CD4-positive, alpha-beta T cell treated with Interleukin-12 subunit alpha and Interleukin-12 subunit beta, for 1 hour (primary cell): ENCODE measurements at places on chromosomes 3 and 15.
A peak's percentile ranks its signal among the peaks of the same experiment; 100 is the strongest.

- no peak for DNase-seq
Observed at GRCh38 chr3:49406571-49407565, 4.9 kb downstream of the RHOA start.

- DNase-seq = no peak
Observed at GRCh38 chr3:144104186-144104585, 132.6 kb downstream of the DIPK2A start.

DNA sequence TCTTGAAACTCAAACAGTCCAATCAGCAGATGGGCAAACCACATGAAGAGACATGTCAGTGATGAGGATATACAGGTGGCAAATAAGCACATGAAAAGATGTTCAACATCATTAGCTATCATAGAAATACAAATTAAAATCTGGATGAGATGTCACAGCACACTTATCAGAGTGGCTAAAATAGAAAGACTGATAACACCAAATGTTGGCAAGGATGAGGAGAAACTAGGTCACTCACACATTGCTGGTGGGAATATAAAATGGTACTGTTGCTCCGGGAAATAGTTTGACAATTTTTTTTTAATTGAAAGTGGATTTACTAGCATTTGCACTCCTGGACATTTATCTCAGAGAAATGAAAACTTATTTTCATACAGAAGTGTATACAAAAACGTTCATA is 8.4 kb downstream of the PGPEP1L start:
- DNase-seq = no peak

DNA sequence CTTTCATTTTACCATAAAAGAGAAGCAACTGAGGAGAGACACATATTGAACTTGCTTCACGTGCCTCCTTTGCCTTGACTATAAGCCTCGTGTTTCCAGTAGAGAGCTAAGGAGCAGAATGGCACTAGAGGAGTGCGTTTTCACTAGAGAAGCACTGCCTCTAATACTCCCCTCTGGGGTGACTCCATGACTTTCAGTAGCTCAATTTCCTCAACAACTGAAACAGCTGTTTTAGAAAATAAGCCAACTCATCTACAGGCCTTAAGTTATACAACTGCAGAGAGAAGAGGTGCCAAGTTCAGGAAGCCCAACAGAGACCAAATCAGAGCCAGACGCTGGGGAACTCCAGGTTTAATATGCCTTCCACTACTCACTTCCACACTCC is 1.9 kb downstream of the UBP1 start:
- DNase-seq = peak; percentile 26

GRCh38 chr15:20348900-20349773 is 192.5 kb downstream of the GOLGA6L6 start:
- DNase-seq = no peak
